ENCODE measurements at places on chromosomes 3 and 15.

- no peak for DNase-seq
Observed at GRCh38 chr3:125443923-125444322, 68.8 kb upstream of the ZNF148 start.

GRCh38 chr15:47553947-47554346, 163.4 kb upstream of the SEMA6D start:
- no peak for DNase-seq

- no peak for DNase-seq
Observed at GRCh38 chr3:122548076-122548475, 16.0 kb downstream of the PARP9 start.

DNA sequence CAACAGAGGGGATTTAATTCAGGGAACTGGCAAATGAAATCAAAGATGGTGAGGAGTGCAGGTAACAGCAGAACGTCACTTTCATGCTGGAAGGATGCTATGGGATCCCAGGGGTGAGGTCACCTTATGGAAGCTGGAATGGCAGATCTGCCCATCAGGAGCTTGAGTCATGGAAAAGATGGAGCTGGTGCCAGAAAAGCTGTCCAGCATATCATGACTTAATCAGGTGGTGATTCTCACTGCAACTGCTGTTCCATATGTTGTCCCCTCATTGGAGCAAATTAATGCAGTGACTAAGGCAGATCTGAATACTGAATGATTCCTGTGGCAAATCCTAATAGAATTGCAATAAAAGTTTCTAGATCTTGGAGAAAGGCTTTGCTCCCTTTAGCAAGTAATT, 38.4 kb downstream of the HHLA2 start:
- no peak for DNase-seq

GRCh38 chr3:65230261-65231139, 542.7 kb upstream of the ADAMTS9 start:
- no peak for DNase-seq

- DNase-seq, result no peak
Observed at GRCh38 chr3:23778446-23778845, 27.3 kb upstream of the UBE2E1 start.

- peak; percentile 66 for DNase-seq
Observed at GRCh38 chr15:65980824-65981456, 111.6 kb downstream of the RAB11A start.

DNA sequence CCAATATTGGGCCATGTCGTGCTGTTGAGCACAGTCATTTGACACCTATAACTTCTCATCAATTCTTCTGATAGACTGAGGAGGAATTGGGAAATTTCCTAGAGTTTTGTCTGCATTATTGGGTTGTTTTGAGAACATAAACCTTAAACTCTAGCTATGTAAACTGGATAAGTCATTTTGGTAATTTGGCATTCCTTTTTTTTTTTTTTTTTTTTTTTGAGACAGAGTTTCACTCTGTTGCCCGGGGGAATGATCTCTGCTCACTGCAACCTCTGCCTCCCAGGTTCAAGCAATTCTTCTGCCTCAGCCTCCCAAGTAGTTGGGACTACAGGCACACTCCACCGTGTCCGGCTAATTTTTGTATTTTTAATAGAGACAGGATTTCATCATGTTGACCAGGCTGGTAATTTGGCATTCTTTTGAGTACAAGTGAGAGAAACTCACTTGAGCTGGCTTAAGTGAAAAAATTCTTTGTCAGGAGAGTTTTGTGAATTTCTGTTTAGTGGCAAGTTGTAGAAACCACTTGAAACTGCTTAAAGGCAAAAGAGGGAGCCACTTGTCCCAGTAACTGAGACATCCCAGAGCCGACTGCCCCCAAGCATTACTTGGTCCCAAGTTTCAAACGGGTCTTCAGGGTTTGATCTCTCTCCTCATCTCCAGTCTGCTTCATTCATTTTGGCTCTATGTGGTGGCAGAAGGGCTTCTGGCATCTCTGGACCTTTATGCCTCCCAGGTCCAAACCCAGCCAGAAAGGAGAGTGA, 34.9 kb downstream of the FLNB start:
- DNase-seq, result no peak

DNA sequence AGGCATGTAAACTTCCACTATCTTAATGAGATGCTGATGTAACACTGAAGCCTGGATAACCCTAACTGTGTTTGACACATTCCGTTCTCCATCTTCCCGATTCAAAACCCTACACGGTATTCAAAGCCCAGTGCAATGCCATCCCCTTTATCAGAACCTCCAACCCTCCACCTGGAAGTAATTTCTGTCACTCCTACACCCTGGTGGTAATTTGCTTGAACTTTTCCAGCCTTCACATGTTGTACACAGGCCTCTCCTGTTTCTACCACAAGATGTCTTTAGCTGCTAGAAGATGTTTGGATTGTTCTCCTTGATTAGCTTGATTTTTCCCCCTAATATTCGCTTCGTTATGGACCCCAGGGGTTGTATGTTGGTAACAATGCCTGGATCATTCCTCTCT, 208.9 kb downstream of the CHST2 start:
- no peak for DNase-seq

GRCh38 chr15:33008284-33008995, 186.1 kb downstream of the FMN1 start:
- DNase-seq, result no peak

GRCh38 chr3:169104972-169105371, 558.5 kb downstream of the MECOM start:
- no peak for DNase-seq

- DNase-seq, result no peak
Observed at GRCh38 chr15:94098921-94099573, 132.3 kb upstream of the MCTP2 start.

- DNase-seq, result peak; percentile 85
Observed at GRCh38 chr3:184320104-184320445, 5.7 kb downstream of the EIF4G1 start.

- DNase-seq, result no peak
Observed at GRCh38 chr3:78338405-78338804, 1298.5 kb downstream of the ROBO2 start.

- DNase-seq, result no peak
Observed at GRCh38 chr3:41175365-41175764, 23.9 kb upstream of the CTNNB1 start.

DNA sequence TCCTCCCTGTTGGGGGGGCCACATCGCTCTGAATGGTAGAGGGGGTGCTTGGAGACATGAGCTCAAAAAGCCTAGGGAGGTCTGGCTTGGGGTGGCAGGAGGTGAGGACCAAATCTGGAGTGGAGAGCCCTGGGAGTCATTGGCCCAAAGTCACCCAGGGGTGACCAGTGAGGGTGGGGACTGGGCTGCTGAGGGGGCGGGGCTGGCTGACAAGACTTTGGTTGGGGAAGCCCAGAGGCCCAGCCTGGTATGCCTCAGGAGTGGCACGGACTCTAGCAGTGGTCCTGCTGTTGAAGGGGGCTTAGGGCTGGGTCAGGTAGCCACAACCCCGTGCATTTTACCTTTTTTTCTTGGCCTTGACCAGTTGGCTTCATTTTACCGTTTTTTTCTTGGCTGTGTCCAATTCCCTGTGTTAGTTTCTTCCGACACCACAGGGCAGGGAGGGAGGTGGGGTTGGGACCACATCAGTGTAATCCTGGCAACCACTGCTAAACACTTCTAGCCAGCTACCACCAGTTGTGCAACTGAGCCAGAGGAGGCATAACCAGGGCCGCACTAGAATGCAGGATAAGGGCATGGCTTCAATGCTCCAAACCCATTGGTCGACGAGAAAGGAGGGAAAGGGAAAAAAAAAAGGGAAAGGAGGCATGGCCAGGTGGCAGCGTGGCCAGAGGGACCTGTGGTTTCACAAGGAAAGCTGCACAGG, 105.3 kb upstream of the C2CD4B start:
- DNase-seq, result no peak

- no peak for DNase-seq
Observed at GRCh38 chr3:57078344-57078634, 17.8 kb downstream of the SPATA12 start.

DNA sequence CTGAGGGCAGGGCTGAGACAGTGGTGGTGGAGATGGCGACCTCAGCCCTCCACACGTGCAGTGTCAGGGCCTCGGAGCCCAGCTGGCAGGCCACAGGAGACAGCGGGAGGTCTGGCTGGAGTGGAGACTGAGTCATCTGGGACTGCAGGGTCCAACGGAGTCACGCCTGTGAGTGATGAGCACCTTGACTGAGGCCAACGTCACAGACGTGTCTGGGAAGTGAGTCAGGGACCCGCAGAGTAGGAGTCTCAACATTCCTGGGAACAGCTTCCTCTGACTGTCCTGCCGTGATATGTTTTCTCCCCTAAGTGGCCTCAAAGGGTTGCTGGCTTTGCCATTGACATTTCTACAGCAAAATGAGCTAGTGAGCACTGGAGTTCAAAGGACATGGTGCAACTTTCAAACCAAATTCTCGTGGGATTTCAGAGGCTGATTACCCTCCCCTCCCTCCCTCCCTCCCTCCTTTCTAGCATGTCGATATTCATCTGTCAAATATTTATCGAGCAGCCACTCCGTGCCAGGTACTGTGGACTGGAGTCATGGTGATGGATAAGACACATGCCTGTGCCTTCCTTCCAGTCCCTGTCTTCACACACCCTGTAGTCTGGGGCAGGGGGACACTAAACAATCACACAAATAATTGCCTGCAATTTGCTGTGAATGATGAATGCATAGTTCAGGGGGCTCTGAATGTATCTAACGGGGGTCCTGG, 53.3 kb upstream of the AMOTL2 start:
- DNase-seq, result no peak

- no peak for DNase-seq
Observed at GRCh38 chr3:139388821-139389551, 461 bp downstream of the COPB2 start.

- DNase-seq, result no peak
Observed at GRCh38 chr15:74807282-74807681, 5.4 kb upstream of the LMAN1L start.

DNA sequence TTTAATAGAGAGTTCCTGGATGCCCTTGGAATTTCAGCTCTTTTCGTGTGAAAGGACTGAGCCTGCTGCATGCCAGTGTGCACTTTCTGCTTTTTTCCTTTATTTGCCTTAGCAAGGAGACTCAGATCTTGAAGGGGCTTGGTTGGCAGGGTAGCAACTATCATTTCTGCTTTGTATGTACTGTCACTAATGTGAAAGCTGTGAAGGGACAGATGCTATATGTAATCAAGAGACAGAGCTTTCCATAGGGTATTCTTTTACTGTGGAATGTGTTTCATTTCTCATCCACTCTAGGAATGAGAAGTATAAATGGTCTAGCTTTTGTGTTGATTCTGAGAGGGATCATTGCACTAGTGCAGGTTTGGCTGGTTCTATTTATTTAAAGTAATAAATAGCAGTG, 332.5 kb upstream of the MANF start:
- DNase-seq, result no peak
